ENCODE measurements at places on chromosomes 7 and 10.

- no peak for DNase-seq
Observed at GRCh38 chr7:23918286-23918685, 208.3 kb downstream of the STK31 start.

GRCh38 chr7:94350734-94351133 is 44.0 kb upstream of the COL1A2 start:
- DNase-seq, result no peak

- DNase-seq, result no peak
Observed at GRCh38 chr7:41038211-41038610, 664.7 kb downstream of the INHBA start.

- no peak for DNase-seq
Observed at GRCh38 chr7:40880581-40880980, 745.8 kb downstream of the SUGCT start.

GRCh38 chr10:101814466-101815071 is 3.7 kb downstream of the OGA start:
- DNase-seq, result no peak

Measured in activated T-helper 9 cell treated with anti-CD3 and anti-CD28 coated beads, Interleukin-2, amount 50 U/mL, for 16 hours (primary cell).